ENCODE measurements at places on chromosomes 2 and 18. TPM values are rescaled to one million over a fixed set of nuclear protein-coding genes. Genes with fewer than 3 reads are reported as not detected.

GRCh38 chr2:240642806-240643092 is 17.5 kb downstream of the GPR35 start:
- no peak overlapping the region for H3K27ac ChIP-seq
- H3K27me3 ChIP-seq: peaks cover 19% of the 10 kb centered on the region
- no peaks in the 10 kb centered on the region for H3K4me1 ChIP-seq
- DNase-seq: peak; percentile 52
- no peaks in the 10 kb centered on the region for H3K36me3 ChIP-seq

DNA sequence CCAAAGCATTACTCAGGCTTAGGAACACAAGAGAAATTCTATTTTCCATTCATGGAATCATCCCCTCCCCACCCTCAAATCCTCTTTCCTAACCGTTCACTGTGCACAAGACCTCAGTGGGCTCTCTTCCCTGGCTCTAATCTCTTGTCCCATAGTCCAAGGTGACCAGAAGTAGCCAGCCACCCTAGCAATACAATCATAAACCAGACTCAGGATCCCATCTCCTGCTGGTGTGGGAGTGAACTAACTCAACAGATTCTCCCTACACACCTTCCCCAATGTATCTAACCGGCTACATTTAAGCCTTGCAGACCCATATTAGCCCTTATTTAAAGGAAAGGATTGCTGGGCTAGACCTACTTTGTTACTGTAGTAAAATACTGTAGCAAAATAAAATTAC is 45.5 kb downstream of the HNRNPLL start:
- peak; percentile 9 for DNase-seq
- no peak overlapping the region for H3K27ac ChIP-seq
- H3K4me3 ChIP-seq: no peak overlapping the region
- no peaks in the 10 kb centered on the region for H3K27me3 ChIP-seq

GRCh38 chr2:85319796-85320195 is 8.0 kb downstream of the TGOLN2 start:
- peaks cover 78% of the 10 kb centered on the region for H3K36me3 ChIP-seq
- H3K4me3 ChIP-seq: no peak overlapping the region
- no peaks in the 10 kb centered on the region for H3K27me3 ChIP-seq

GRCh38 chr2:175769200-175769599 is 232.9 kb downstream of the LNPK start:
- H3K4me1 ChIP-seq: no peaks in the 10 kb centered on the region
- no peak for DNase-seq
- H3K4me3 ChIP-seq: no peak overlapping the region
- no peaks in the 10 kb centered on the region for H3K27me3 ChIP-seq

GRHL1 gene
- 0.29 TPM for total RNA-seq

DNA sequence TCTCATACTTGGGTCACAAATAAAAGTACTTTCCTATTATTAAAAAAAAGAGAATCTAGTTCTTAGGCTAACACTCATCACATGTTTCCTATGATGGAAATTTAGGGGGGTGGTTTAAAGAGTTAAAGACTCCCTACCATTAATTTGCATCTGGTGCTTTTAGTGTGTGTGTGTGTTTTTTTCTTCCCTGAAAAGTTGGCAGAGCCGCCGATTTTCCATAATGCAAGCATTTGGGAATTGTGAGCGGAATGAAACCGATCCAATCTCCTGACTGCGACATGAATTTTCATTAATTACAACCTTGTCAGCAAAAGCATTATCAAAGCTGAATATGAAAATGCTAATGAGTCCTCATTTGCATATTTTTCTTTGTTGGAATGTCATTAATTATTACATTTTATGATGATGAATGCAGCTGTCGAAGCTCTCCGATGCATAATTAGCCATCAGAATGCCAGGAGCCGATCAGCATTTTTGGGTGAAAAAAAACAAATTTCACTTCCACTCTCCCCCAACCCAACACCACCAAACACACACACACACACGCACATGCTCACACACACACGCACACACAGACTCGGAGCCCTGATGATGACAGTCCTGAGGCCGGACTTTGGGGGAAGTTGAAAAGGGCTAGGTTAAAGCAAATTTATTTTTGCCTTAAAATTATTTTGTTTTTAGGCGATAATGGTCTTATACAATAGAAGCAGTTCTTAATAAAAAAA is 165.4 kb downstream of the TCF4 start:
- H3K4me1 ChIP-seq: peaks cover 29% of the 10 kb centered on the region
- H3K4me3 ChIP-seq: peak overlapping the region; percentile 70
- peak; percentile 58 for DNase-seq
- no peaks in the 10 kb centered on the region for H3K27me3 ChIP-seq
- no peaks in the 10 kb centered on the region for H3K36me3 ChIP-seq

PPIG gene
- total RNA-seq: 25.3 TPM

DNA sequence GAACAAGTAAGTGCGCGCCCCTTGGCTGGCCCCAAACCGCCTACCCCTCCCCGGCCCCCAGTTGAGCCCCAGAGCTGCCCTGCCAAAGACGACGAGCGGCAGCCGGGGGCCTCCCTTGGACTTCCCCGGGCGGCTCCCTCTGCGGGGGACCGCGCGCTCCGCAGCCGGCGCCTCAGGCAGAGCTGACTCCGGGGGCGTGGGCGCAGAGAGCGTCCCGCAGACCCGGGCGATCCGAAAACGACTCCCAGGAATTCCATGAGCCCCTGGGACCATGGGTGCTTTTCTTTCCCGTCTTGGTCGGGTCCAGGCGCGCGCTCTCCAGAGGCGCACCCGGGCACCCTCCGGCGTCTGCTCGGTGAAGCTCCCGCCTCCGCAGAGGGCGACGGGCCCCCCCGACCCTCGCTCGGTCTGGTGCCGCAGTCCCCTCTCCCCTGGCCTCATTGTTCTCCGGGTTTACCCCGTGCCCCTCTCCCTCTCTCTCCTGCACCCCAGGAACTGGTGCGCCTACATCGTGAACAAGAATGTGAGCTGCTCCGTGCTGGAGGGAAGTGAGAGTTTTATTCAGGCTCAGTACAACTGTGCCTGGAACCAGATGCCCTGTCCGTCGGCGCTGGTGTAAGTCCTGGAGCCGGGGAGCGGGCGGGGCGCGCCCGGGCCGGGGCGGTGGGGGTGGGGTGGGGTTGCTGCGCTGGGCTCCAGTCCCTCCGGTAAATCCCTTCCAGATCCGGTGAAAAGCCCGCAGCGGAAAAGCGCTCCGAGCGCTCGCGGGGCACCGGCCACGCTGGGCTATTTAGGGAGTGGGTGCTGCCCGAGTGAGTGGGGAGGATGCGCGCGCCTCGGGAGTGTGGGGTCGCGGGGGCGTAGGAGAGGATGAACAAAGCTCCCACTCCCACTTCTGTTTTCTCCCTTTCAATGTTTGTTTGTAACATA is 776 bp downstream of the EMILIN2 start:
- H3K4me1 ChIP-seq: no peaks in the 10 kb centered on the region
- peak; percentile 93 for DNase-seq
- H3K4me3 ChIP-seq: peak overlapping the region; percentile 30
- no peaks in the 10 kb centered on the region for H3K36me3 ChIP-seq
- H3K27me3 ChIP-seq: peaks cover 69% of the 10 kb centered on the region
- H3K27ac ChIP-seq: no peak overlapping the region

- H3K4me1 ChIP-seq: peaks cover 2% of the 10 kb centered on the region
- no peak overlapping the region for H3K27ac ChIP-seq
- no peak for DNase-seq
- H3K36me3 ChIP-seq: no peaks in the 10 kb centered on the region
- no peak overlapping the region for H3K4me3 ChIP-seq
These were observed 29.9 kb downstream of the PTPN18 start for GRCh38 chr2:130385709-130386108.

DNA sequence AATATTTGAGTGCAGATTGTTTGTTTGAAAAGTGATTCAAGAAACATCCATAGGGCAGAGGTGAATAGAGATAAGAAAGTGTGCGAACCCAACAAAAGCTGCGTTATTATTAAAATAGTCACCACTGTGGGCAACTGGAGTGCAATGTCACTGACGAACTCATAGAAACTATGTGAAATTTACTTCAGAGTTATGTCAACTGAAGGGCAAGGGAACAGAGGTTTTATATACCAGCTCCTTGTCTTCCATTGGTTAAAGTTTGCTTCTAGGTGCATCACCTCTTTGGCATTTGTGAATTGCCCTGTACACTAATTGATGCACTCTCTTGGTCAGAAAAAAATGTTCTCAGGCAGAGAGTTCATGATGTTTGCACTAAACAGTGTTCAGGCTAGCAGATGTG is 110.5 kb upstream of the NYAP2 start:
- DNase-seq: peak; percentile 25
- no peak overlapping the region for H3K4me3 ChIP-seq
- no peaks in the 10 kb centered on the region for H3K4me1 ChIP-seq

GRCh38 chr2:149719695-149720094 is 132.1 kb upstream of the MMADHC start:
- H3K36me3 ChIP-seq: no peaks in the 10 kb centered on the region
- no peaks in the 10 kb centered on the region for H3K27me3 ChIP-seq
- H3K27ac ChIP-seq: no peak overlapping the region
- no peak overlapping the region for H3K4me3 ChIP-seq
- H3K4me1 ChIP-seq: no peaks in the 10 kb centered on the region
- no peak for DNase-seq

DNA sequence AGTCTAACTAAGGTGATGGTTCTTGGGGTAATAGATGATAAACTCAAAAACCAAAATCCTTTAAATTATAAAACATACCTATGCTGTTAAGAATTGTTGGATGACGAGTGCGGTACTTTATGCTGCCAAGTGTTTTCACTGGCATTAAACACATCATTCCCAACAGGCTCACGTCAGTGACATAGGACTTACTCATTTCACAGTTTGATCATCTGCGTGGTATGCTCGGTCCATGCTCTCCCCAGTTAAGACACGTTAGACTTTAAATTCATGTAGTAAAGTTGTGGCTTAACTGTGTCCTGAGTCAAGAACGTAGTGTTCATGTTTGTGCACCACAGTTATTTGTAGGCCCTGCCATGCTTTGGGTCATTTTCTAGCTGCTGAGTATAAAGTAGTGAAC is 125.6 kb upstream of the MYT1L start:
- no peak overlapping the region for H3K27ac ChIP-seq
- H3K36me3 ChIP-seq: no peaks in the 10 kb centered on the region
- H3K4me1 ChIP-seq: no peaks in the 10 kb centered on the region
- no peaks in the 10 kb centered on the region for H3K27me3 ChIP-seq

DNA sequence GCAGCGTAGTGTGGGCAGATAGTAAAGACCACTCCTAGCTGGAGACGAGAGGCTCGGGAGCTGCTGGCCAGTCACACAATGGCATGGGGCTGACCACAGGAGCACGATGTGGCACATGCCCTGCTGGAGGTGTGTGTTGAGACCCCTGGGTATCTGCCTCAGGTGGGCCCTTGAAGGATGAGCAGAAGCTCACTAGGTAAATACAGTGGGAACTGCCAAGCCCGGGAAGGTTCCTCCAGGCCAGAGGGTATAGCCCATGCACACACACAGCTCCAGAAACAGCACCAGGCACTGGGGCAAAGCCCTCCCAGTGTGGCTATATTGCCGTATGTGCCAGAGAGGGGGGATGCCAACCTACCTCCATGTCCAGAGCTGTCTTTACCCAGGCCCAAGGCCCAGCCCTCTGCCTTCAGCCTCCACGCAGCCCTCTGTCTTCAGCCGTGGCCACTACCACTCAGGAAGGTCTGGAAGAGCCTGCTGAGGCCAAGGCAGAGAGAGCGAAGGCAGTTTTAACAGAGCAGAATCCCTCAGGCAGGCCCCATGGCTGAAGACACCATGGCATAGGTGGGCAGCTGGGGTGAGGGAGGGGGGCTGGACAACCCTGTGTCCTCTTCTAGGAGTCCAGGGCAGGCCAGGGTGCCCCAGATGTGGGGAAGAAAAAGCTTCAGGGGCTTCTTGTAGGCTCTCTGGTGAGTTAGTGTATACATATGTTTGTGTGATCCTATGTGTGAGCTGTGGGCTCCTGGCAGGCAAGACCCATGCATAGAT is 7.0 kb upstream of the ARID5A start:
- peak; percentile 73 for DNase-seq
- H3K27me3 ChIP-seq: peaks cover 8% of the 10 kb centered on the region
- H3K27ac ChIP-seq: no peak overlapping the region
- H3K4me1 ChIP-seq: peaks cover 57% of the 10 kb centered on the region

DNA sequence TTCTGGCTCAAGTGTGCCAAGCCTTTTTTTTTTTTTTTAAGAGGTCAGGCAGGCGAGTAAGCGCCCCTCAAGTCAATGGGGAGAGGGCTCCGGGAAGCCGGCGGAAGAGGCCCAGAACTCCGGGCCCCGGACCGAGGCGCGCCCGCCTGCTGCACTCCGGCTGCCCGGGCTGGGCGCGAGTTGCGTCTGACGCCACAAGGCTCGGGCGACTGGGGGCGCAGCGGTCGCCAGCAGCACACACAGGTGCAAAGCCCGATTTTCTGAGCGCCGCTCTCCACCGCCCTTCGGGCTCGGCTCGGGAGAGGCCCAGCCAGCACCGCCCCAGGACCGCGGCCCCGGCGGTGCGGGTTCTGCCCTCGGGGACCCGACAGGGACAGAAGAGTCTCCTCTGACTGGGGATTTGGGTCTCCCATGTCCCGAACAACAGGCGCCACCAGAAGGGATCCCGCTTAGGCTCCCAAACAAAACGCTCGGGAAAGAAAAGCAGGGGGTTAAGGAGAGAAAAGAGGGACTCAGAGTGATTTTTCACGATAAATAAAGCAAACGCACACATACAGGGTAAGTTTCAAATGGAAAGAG is 787 bp downstream of the ERBB4 start:
- DNase-seq: peak; percentile 72
- H3K4me3 ChIP-seq: peak overlapping the region; percentile 72
- H3K27me3 ChIP-seq: peaks cover 43% of the 10 kb centered on the region
- H3K4me1 ChIP-seq: peaks cover 12% of the 10 kb centered on the region
- H3K27ac ChIP-seq: no peak overlapping the region
